ENCODE measurements at places on chromosomes 1 and 21.

- no peak for DNase-seq
These were observed 8.5 kb downstream of the KYAT3 start for GRCh38 chr1:88983791-88984559.

DNA sequence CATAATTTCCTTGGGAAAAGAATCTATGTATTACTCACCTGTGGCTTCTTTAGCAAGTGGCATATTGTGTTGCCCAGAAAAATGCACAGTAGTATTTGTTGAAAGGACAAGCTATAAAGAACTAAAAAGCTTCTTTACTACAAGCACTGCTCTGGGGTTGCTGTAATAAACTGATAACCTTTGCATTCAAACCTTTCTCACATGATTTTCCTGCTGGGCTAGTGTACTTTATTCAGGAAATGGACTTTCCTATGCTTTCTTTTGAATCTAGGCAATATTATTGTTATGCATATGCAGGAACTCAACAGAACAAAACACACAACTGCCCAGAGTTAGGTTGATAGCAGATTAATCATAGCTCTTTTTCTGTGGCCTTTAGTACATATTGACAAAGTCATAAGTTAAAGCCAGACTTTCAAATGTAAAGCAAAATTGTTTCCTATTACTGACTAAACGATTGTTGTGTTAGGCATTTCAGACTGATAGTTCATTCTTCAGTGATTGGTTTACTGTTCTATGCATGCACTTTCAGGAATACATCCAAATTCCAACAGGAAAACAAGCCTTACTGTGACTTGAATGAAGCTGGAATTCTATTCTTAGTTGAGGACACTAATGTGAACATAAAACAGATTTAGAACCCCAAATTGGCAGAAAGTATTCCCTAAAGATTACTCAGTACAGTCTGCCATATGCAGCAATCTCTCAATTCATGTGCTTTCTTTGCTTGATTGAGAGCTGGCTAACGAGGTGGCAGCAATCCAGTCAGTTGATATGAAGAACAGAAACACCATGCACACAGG is 564.3 kb upstream of the NEGR1 start:
- DNase-seq = no peak

GRCh38 chr21:38323721-38324531 is 67.1 kb downstream of the KCNJ15 start:
- DNase-seq = no peak

DNA sequence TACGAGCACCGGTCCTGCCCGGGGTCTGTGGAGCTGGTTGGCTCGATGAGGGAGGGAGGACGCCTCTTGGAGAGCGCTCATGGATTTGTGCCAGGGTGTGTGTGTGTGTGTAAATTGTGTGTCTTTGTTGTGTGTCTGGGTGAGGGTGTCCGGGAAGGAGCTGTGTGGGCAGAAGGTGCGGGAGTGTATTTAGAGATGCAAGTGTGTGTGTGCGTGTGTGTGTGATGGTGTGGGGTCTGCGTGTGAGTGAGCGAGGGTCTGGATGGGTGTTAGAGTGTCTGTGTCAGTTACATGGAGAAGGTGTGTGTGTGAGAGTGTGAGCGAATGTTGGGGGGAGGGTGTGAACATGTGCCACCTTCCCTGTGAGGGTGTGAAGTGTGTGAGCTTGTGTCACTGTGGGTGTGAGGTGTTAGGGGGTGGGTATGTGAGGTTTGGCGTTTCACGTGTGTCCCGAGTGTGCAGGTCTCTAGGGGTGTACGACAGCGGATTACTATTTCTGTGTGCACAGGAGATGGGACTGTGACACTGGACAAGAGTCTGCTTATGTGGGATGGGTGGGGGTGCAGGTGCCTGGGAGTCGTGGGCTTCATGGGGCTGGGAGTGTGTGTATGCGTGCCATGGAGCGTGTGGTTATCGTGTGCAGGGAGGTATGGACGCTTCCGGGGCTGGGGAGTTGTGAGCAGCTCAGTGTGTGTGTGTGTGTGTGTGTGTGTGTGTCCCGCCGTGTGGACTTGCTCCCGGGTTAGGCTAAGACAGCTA is 880 bp downstream of the IGSF21 start:
- no peak for DNase-seq

- no peak for DNase-seq
These were observed 750.9 kb downstream of the BRINP3 start for GRCh38 chr1:189726806-189727205.

DNA sequence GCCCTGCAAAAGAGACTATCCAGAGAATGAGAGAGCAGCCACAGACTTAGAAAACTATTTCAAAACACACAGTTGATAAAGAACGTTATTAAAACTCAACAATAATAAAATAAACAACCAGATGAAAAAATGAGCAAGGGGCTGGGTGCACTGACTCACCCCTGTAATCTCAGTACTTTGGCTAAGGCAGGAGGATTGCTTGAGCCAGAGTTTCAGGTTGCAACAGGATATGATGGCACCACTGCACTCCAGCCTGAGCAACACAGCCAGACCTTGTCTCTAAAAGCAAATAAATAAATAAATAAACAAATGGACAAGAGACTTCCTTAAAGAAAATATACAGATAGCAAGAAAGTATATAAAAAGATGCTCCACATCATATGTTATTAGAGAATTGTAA is 144.6 kb downstream of the LRRIQ3 start:
- no peak for DNase-seq

- no peak for DNase-seq
These were observed 144.1 kb downstream of the CENPF start for GRCh38 chr1:214747050-214747635.

DNA sequence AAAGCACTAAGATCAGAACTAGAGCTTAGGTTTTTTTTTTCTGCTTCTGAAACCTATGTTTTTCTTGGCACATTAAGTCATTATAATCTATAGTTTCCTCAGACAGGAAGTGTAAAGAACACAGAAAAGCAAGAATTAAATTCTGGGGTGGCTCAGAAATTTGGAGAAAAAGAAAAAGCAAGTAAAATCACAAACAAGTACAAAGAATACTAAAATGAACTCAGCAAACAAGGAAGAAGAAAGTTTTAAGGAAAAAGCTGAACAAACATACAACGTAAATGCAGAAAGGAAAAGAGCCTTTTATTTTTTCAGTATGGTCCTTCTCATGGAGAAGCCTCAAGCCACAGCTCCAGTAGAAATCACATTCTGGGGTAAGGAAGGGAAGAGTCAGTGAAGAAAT is 8.6 kb upstream of the CNN3 start:
- DNase-seq = no peak

DNA sequence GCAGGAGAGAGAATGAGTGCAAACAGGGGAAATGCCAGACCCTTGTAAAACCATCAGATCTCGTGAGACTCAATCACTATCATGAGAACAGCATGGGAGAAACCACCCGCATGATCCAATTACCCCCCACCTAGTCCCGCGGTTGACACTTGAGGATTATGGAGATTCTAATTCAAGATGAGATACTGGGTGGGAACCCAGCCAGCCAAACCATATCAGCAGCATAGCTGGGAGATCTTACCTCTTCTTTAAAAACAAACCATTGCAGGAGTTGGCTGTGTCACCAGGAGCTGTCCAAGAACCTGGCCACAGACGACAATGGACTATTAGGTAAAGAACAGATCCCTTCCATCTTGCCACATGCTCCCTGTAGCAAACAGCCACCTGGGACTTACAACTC is 422.7 kb downstream of the MATN1 start:
- no peak for DNase-seq

DNA sequence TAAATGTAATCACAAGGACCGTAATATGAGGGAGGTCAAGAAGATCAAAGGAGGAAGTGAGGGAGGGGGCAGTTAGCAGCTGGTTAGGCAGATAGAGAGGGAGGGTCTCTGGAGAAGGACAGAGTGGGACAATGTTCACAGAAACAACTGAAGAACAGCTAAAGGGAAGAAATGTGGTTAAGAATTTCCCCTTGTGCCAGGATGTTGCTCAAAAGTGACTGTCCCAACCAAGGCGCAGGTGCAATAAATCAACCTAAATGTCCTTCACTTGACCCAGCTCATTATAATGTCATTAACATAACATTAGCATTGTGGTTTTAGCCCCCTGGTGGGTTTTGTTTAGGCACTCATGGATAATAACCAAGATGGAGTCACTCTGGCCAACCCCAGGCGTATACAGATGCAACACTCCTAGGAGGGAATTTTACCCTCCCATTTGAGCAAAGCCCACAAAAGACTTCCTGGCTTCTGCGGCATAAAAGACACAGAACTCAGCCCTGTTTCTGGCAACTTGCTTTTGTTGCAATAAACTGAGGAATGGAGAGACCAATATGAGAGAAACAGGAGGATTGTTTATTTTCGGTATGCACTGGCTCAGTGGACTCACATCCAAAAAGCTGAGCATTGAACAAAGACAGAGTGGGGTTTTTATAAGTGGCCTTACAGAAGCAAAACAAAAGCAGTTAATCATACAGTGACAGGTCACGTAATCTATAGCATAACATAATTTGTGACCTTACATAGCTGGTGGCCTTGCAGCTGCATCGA is 7.3 kb upstream of the CA6 start:
- DNase-seq = no peak

DNA sequence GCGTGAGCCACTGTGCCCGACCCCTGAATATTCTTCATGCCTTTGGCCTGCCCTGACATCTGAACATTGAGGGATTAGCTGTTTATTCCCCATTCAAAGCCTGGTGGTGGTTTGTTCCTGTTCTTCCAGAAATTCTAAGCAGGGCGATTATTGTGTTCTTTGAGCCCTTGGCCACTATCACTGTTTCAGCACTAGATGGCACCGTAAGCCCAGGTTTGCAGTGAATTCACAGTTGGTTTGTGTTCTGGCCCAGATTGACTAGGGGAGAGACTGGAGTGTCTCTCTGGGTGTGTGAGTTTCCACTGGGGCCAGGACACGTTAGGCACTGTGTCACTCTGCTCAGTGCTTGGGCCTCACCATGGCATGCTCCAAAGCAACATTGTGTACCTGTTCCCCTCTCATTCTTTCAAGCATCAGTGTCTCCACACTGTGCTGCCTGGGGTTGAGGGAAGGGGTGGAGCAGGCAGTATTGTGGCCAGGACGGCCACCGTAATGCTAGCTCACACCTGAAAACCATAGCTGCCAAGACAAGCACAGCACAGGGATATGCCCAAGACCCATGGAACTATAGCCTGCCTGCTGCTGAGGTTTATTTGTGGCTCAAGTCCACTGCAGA is 52.7 kb downstream of the PKN2 start:
- DNase-seq = peak; percentile 4

GRCh38 chr1:59688976-59689375 is 125.8 kb upstream of the HOOK1 start:
- no peak for DNase-seq

- no peak for DNase-seq
These were observed 55.1 kb downstream of the UBE2T start for GRCh38 chr1:202286622-202287097.

All from stimulated activated CD4-positive, alpha-beta T cell treated with anti-CD3 and anti-CD28 coated beads, TNF-alpha, amount 100 ng/mL, for 48 hours (primary cell).